ENCODE measurements at places on chromosomes 5 and 9.
A peak's percentile ranks its signal among the peaks of the same experiment; 100 is the strongest.

DNA sequence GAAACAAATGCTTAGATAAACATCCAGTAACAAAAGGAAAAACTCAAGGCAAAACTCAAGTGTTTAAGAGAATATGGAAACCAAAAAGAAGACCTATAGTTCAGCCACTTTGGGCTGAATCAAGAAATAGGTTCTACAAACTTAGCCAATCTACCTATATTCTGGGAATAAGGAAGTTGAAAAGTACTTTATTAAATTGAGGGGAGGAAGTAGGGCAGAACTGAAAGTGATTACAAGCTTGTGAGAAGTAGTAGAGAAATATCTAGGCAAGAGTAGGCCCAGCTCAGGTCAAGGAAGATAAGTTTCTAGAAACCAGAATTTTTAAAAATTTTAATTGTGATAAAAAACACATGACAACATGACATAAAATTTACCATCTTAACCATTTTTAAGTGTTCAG, 384.8 kb upstream of the PCSK5 start:
- peak; percentile 36 for DNase-seq

- DNase-seq, result no peak
Observed at GRCh38 chr5:102850503-102850902, 95.4 kb downstream of the PAM start.

DNA sequence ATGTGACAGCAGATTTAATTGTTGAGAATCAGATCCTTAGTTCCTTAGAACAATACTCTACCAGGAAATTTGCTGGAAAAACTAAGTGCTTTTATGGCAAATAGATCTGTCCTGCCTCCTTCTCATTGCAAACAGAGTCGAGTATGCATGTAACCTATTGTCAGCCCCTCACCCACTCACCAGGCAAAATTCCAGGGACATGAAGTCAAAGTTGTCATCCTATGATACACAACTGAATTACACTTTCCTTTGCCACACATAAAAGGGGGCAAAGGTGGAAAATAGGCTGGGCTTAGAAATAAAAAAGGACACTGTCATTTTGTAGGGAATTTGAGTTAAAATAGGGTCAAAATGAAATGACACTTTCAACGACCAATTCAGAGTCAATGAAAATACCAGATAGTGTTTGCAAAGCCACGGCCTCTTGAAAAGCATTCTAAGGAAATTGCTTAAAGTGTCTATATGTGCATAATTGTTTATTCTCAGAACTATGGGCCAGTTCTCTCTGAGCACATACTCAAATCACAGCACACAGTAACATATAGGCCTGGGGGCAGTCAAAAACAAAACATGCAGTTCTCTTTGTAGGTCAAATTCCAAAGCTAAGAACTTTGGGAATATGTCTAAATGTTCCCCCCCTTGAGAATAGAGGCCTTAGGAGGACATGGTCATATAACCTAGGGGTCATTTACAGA, 452.8 kb downstream of the NFIB start:
- DNase-seq, result no peak

- DNase-seq, result no peak
Observed at GRCh38 chr5:168969326-168969886, 331.5 kb downstream of the SLIT3 start.

DNA sequence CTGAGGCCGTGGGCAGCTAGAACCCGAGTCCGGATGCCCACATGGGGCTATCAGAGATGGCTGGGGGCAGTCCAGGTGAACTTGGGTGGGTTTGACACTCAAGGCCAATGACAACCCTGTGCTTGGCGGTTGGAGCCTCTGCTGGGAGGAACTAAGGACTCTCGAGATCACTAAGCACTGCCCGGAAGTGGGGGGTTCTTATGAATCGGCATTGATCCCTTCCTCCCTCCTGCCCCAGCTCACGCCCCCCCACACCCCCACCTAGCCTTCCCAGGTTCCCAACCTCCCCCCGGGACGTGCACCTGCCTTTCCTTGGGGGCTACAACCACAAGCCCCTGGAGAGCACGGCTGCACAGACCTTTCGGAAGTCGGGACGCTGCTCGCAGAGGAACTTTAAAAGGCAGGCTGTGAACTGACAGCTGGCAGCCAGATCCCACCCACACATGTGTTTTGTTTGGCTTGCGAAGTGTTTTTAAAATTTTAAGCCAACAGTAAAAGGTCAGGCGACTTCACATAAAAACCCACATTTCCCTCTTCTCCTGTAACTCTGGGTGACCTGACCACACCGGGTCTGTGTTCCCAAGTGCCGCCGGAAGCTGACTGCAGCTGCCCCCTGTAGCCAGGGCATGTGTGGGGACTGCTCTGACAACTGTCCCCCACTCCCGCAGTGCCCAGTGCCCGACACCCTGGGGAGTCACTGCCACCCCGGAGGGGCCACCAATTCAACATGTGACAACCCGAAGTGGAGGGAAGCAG, 5.1 kb upstream of the RALGDS start:
- peak; percentile 60 for DNase-seq

GRCh38 chr5:115962565-115963402, 509 bp downstream of the LVRN start:
- no peak for DNase-seq

DNA sequence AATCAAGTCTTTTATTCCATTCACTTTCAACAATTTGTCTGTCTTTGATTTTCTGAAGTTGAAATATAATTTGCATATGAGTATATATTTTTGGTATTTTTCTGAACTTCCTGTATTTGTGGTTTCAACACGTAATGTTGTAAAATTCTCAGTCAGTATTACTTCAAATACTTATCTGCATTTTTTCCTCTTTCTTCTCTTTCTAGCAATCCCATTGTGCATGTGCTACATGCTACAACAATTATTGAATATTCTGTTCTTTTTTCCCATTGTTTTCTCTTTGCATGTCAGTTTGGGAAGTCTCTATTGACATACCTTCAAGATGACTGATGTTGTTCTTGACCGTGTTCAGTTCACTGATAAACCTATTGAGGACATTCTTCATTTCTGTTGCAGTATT, 5.6 kb upstream of the ANKRD18A start:
- DNase-seq, result peak; percentile 17

DNA sequence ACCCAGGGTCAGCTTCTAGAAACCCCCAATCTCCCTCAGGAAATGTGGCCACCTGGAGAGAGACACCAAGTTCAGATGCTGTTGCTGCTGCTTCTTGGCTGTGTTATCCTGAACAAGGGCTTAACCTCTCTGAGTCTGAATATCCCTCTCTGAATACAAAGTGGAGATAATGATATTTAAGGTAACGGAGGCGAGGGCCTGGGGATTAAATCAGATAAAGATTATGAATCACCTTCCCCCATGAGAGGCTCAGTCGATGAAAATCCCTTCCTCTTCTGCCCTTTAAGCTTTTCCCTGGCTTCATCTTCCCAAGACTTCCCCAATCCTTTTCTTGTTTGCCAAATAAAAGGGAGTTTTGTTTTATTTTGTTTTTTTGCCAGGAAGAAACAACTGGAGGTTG, 8.1 kb upstream of the CPLX2 start:
- DNase-seq, result no peak

DNA sequence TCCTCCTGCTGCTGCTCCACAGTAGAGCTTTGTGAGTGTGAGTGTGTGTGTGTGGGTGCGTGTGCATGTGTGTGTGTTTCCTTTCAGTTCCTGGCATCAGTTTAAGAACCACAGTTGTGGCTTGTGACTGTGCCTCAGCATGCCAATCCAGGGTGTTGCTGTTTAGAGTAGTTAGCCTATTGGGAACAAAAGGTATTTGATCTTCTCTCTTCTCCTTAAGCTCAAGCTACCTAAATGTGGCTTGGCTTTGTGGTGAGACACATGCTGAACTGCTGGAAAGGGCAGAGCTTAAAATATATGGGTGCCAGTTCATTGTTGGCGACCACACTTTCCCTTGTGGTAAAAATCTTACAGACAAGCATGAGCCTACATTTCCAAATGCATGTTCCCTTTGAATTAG, 116.6 kb upstream of the BNC2 start:
- DNase-seq, result no peak

GRCh38 chr5:141705469-141705868, 23.4 kb upstream of the ARAP3 start:
- DNase-seq, result peak; percentile 56

DNA sequence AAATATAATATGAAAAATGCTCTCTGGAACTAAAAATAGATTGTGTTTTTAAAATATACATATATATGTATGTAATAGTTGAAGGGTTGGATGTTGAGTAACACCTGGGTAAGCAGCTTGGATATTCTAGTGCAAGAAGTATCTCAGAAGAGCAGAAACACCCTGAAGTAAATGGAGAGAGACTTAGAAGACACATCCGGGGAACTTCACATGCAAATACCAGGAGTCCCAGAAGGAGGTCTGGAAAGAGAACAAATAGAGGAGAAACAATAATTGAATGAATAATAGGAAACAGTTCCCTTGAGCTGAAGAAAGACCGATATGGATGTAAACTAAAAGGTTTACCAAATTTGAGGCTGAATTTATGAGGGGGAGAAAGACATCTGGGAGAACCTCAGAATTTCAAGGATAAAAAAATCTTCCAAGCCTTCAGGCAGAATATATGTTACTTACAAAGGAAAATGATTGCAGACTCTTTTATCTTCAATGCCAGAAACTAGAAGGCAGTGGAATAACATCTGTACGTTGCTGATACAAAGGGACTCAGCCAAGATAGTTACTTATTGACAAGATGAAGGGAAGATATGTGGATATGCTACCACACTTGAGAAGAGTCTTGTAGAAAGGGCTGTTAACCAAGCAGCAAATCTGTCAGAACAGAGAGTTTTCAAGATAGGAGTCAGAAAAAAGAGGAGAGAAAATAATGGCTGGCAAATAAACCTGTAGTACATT, 42.7 kb downstream of the HSDL2 start:
- no peak for DNase-seq

- DNase-seq, result no peak
Observed at GRCh38 chr9:111000202-111000601, 38.1 kb downstream of the LPAR1 start.

DNA sequence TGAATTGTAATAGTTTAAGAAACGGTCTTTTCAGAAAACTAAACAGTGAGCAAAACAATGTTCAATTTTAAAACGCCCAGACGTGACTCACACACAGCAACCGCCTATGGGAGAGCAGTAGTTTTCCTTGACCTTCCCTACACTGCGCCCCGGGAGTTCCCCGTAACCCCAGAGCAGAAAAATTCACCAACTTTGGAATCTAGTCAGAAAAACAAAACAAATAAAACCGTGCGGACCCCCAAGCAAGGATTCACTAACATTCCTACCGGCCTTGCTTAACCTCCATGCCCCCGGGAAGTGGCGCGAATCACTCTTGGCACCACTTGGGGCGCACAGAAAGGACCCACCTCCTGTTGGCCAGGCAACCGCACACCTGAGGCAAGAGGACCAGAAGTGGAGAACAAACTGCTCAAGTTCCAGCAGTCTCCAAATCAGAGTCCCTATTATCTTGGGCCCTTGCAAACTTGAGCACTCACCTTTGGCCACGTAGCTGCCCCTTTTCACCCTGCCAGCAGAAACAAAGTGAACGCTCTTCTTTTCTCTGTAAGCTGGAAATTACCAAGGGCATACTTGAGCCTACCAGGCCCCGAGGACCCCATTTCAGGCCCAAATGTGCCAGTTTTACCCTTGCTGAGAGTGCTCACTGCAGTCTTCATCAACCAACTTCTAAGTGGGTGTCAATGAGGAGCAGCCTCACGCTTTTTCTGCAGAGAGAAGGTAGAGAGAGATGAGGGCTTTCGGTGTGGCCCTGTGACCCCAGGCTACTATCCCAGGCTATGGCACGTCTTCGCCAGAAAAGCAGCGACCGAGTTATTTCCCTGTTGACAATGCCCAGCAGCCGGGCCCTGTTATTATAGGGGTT, 189.7 kb downstream of the MEF2C start:
- DNase-seq, result peak; percentile 59

- no peak for DNase-seq
Observed at GRCh38 chr5:97074859-97075489, 67.4 kb downstream of the LIX1 start.

DNA sequence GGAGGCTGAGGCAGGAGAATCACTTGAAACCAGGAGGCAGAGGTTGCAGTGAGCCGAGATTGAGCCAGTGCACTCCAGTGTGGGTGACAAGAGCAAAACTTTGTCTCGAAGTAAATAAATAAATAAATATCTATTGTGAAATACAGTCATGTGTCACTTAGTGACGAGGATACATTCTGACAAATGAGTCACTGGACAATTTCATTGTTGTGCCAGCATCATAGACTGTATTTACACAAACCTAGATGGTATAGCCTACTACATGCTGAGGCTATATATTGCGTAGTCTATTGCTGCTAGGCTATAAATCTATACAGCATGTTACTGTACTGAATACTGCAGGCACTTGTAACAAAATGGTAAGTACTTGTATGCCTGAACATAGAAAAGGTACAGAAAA, 61.1 kb upstream of the CCL21 start:
- DNase-seq, result peak; percentile 83

DNA sequence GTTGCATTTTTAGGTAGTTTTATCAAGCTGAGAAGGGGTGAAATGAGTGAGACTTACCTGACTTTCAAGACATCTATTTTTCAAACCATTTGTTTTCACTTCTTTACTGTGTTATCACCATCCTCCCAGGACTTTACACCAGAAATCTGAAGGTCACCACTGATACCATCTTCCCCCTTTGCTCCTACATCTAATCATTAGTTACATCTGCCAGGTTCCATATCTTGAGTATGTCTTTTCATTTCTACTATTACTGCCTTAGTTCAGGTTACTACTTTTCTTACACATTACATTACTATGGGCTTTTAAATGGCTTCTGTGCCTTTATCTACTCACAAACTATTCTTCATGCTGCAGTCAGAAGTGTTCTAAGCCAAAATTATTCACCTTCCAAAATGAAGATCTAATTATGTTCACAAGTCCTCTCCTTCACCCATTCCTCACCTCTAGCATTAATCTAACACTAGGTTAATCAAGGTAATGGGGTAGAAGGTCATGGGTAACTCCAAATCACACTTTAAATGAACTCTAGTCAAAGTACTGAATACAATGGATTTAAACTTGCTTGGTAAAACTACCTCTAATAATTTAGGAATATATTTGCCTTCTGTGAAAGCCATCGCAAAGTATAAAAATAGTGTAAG, 2.1 kb upstream of the HSDL2 start:
- DNase-seq, result no peak

DNA sequence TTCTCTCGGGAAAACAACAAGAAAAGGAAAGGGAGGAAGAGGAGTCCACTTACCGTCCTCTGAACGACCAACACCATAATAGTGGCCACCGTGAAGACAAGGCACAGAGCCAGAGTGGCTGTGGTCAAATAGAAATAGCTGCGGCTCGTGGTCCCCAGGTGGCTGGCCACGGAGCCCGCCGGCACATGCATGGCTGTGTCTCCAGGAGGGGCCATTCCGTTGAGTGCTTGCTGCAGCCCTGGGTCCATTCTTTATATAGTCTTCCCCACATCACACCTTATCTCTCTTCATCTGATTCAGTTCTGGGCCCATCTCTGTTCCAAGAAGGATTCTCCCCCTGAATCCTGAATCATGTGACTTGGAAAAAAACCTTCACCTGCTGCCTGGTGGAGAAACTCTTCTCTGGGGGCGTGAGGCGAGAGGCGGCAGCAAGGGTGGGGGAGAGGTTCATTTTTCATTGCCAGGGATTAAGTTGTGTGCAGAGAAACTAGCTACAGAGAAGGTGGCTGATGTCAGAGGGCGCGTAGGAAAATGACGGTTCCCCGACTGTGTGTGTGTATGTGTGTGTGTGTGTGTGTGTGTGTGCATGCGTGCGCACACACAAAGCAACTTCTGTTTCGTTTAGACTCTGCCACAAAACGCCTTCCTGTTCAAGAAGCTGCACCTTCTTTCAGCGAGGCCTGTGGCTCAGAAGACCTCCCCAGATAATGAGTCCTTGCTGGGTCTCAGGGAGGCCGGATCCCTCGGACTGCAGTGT, at the start of gene TNFSF8:
TSS of gene TNFSF8 (minus strand) at position 536 of the 757 bp plus-strand sequence. CDS start at position 248, 288 bp downstream.
- DNase-seq, result peak; percentile 88

GRCh38 chr5:180104168-180104530, 32.6 kb upstream of the RNF130 start:
- no peak for DNase-seq
